Mesenchymal stem cell (in vitro differentiated cells and primary cell): ENCODE measurements at places on chromosomes 11 and 22.

GRCh38 chr11:64885367-64886286 is 7.2 kb upstream of the EHD1 start:
- H3K27ac ChIP-seq = no peak overlapping the region
- H3K36me3 ChIP-seq = no peaks in the 10 kb centered on the region
- H3K4me3 ChIP-seq = peak overlapping the region; percentile 33
- peak; percentile 95 for DNase-seq
- peaks cover 17% of the 10 kb centered on the region for H3K4me1 ChIP-seq

- H3K4me1 ChIP-seq = peaks cover 7% of the 10 kb centered on the region
- no peak overlapping the region for H3K27ac ChIP-seq
- no peaks in the 10 kb centered on the region for H3K36me3 ChIP-seq
- H3K27me3 ChIP-seq = no peaks in the 10 kb centered on the region
- H3K4me3 ChIP-seq = no peak overlapping the region
Measured at GRCh38 chr22:32534252-32535235, 59.9 kb downstream of the FBXO7 start.

GRCh38 chr11:104291646-104292045 is 127.7 kb upstream of the PDGFD start:
- no peak overlapping the region for H3K27ac ChIP-seq
- H3K4me1 ChIP-seq = no peaks in the 10 kb centered on the region
- H3K4me3 ChIP-seq = no peak overlapping the region
- no peaks in the 10 kb centered on the region for H3K36me3 ChIP-seq
- no peaks in the 10 kb centered on the region for H3K27me3 ChIP-seq

- no peaks in the 10 kb centered on the region for H3K36me3 ChIP-seq
- H3K4me3 ChIP-seq = no peak overlapping the region
- peaks cover 16% of the 10 kb centered on the region for H3K4me1 ChIP-seq
- H3K27ac ChIP-seq = no peak overlapping the region
- no peak for DNase-seq
- H3K27me3 ChIP-seq = peaks cover 62% of the 10 kb centered on the region
Measured at GRCh38 chr11:125373426-125374391, 122.4 kb downstream of the FEZ1 start.

DNA sequence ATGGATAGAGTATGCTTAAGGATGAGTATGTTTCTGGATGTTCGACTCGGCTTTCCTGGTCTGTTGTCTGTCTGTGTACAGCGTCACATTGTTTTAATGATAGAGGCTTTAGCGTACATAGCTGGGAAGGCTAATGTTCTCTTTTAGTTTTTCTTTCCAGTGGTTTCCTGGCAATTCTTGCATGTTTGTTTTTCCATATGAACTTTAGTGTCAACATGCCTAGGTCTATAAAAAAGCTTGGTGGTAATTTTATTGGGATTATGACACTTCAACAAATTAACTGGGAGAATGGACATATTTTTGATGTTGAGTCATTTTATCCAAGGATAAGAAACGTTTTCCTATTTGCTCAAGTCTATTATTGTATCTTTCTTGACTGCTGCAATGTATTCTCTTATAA is 17.6 kb downstream of the F2 start:
- H3K4me1 ChIP-seq = no peaks in the 10 kb centered on the region
- no peak overlapping the region for H3K27ac ChIP-seq
- H3K27me3 ChIP-seq = no peaks in the 10 kb centered on the region
- H3K4me3 ChIP-seq = no peak overlapping the region

GRCh38 chr11:29306527-29306926 is 710.3 kb downstream of the KCNA4 start:
- peak; percentile 58 for DNase-seq
- H3K27me3 ChIP-seq = no peaks in the 10 kb centered on the region
- H3K4me3 ChIP-seq = no peak overlapping the region
- H3K27ac ChIP-seq = peak overlapping the region; percentile 52
- no peaks in the 10 kb centered on the region for H3K4me1 ChIP-seq
- no peaks in the 10 kb centered on the region for H3K36me3 ChIP-seq

- H3K27me3 ChIP-seq = no peaks in the 10 kb centered on the region
- H3K4me3 ChIP-seq = no peak overlapping the region
- H3K27ac ChIP-seq = no peak overlapping the region
Measured at GRCh38 chr11:130099356-130099755, 29.7 kb downstream of the APLP2 start.

GRCh38 chr11:132427611-132428010 is 1057.2 kb downstream of the NTM start:
- H3K4me3 ChIP-seq = no peak overlapping the region
- H3K27me3 ChIP-seq = peaks cover 32% of the 10 kb centered on the region
- H3K4me1 ChIP-seq = peaks cover 4% of the 10 kb centered on the region
- no peaks in the 10 kb centered on the region for H3K36me3 ChIP-seq
- H3K27ac ChIP-seq = no peak overlapping the region

DNA sequence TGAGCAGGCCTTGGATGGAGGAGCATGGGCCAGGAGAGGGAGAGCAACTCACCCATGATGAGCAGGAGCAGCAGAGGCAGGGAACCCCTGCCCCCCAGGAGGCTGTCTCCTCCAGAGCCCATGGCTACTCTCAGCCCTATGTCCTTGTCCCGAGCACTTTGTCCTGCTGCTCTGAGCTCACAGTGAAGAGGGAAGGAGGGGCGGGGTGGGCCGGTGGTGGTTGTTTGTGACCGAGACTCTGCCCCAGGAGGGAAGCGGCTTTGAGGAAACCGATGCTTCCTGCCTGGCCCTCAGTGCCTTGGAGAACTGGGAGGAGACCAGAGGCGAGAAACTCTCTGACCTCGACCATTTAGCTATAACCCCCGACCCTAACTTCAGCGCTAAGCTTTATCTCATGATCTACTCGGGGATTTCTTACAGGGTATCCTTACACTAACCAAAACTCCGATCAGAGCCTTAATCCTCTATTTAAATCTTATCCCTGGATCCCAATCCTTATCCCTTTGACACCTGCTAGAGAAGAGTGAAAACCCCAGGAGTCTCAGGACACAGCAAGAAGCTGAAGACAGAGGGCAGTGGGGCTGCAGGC is at the start of gene ROBO4:
Gene ROBO4 (minus strand): TSS at position 192 of the 589 bp plus-strand sequence. CDS start 70 bp downstream, at position 122.
- H3K27me3 ChIP-seq = peaks cover under 1% of the 10 kb centered on the region
- no peaks in the 10 kb centered on the region for H3K36me3 ChIP-seq
- peaks cover 28% of the 10 kb centered on the region for H3K4me1 ChIP-seq
- H3K4me3 ChIP-seq = peak within 1 kb of the TSS; percentile 53

GRCh38 chr22:28379951-28380350 is 299.7 kb downstream of the TTC28 start:
- no peaks in the 10 kb centered on the region for H3K36me3 ChIP-seq
- no peak overlapping the region for H3K27ac ChIP-seq
- no peaks in the 10 kb centered on the region for H3K4me1 ChIP-seq
- DNase-seq = no peak

GRCh38 chr22:37525073-37525745 is 6.0 kb upstream of the CARD10 start:
- H3K4me1 ChIP-seq = peaks cover 20% of the 10 kb centered on the region
- H3K36me3 ChIP-seq = no peaks in the 10 kb centered on the region
- H3K27ac ChIP-seq = peak overlapping the region; percentile 65
- H3K4me3 ChIP-seq = no peak overlapping the region
- peak; percentile 87 for DNase-seq

DNA sequence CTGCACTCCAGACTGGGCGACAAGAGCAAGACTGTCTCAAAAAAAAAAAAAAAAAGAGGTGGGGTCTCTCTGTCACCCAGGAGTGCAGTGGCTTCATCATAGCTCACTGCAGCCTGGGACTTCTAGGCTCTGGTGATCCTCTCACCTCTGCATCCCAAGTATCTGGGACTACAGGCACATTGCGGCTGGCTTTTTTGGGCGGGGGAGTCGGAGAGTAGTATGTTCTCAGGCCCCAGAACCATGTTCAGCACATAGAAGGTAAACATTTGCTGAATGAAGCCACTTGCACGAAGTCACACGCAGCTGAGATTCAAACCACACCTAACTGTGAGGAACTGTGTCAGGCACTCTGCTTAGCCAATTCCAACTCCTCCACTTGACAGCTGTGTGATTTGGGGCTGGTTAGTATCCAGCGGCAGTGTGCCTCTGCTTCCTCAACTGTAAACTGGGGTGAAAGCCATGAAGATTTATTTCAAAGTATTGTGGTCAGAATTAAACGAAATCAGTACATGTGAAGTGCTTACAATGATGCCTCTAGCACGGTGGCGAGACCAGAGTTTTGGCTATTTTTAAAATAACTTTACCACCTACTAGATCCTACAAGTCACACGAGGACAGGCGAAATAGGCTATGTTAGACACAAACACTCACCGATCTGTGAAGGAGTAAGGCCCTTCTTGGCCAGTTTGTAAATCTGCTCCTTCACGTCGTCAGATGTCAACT is 789 bp downstream of the RPS13 start:
- H3K36me3 ChIP-seq = peaks cover 18% of the 10 kb centered on the region
- H3K4me1 ChIP-seq = peaks cover 13% of the 10 kb centered on the region
- H3K4me3 ChIP-seq = peak overlapping the region; percentile 85
- peak overlapping the region; percentile 72 for H3K27ac ChIP-seq

- no peak for DNase-seq
- H3K27me3 ChIP-seq = no peaks in the 10 kb centered on the region
- no peak overlapping the region for H3K4me3 ChIP-seq
Measured at GRCh38 chr22:47692811-47693210, 930.4 kb downstream of the TBC1D22A start.

DNA sequence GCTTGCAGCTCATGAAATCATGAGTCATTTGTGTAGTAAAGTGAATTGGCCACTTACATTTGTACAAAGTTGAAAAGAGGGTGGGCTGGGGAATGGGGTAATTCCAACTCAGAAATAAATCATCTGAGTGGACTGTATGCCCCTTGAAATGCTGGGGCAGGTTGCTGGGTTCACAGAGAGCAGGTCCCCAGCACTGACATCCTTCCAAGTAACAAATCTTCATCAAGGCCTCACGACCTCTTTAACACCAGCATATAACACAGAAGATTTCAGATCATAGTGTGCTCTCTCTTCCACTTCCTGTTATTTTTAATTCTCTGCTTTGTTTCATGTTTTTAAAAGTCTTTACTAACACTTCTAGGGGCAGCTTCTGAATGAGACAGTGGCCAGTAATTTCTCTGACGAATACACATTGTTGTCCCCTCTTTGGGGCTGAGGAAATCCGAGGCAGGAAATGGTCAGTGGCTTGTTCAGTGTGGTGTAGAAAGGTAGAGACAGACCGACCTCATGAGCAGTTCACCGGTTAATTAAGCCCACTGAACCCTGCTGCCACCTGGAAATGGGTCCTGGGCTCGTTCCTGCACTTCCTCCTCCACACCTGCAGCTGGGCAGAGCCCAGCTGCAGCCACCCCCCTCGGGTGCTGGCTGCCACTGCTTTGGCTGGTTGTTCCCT is 127.7 kb downstream of the MAML2 start:
- H3K36me3 ChIP-seq = no peaks in the 10 kb centered on the region
- H3K27ac ChIP-seq = peak overlapping the region; percentile 81
- H3K4me3 ChIP-seq = no peak overlapping the region
- DNase-seq = peak; percentile 92
- H3K4me1 ChIP-seq = peaks cover 6% of the 10 kb centered on the region
- no peaks in the 10 kb centered on the region for H3K27me3 ChIP-seq

- no peak overlapping the region for H3K4me3 ChIP-seq
- no peak overlapping the region for H3K27ac ChIP-seq
- no peak for DNase-seq
Measured at GRCh38 chr11:36274414-36274813, 14.8 kb downstream of the COMMD9 start.
